RCC 7860 (cell line): ENCODE measurements at places on chromosomes 2 and 18.

DNA sequence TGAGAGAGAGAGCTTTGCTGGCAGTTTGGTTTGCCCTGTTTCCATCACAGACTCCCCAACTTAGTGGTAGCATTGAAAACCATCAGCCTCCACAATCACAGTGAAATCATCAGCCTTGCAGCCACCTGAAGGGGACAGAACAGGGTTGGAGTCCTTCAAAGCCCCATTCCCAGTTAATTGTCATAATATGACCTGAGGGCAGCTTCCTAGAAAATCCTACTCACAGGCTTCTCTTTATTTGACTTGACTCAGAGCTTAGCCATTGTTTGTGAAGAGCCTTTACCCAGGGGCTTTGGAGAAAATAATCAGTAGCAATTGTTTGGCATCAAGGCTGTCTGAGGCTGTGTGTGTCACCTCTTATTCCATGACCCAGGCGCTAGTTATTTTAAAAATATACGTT lies 308.7 kb downstream of the CBLN2 start:
- DNase-seq, result no peak

GRCh38 chr2:70827388-70827787 lies 7.0 kb upstream of the CLEC4F start:
- no peak for DNase-seq

- DNase-seq, result no peak
Measured at GRCh38 chr2:161421686-161422085, 5.6 kb downstream of the TBR1 start.

DNA sequence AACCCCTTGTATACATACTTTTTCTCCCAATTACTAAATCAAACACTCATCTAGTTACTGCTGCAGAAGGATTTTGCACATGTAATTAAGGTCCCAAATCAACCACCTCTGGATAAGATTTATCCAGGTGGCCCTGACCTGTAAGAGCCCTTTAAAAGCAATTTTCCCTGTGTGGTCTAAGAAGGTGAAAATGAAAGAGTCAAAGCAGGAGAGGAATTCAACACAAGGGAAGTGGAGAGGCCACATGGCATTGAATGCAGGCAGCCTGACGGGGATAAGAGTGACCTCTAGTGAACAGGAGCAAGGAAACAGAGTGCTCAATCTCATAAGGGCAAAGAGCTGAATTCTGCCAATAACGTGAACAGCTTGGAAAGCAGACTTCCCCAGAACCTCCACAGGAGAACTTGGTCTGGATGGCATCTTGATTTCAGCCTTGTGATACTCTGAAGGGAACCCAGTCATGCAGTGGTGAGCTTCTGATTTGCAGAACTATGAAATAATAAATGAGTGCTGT lies 27.2 kb downstream of the PPP3R1 start:
- DNase-seq, result peak; percentile 46

DNA sequence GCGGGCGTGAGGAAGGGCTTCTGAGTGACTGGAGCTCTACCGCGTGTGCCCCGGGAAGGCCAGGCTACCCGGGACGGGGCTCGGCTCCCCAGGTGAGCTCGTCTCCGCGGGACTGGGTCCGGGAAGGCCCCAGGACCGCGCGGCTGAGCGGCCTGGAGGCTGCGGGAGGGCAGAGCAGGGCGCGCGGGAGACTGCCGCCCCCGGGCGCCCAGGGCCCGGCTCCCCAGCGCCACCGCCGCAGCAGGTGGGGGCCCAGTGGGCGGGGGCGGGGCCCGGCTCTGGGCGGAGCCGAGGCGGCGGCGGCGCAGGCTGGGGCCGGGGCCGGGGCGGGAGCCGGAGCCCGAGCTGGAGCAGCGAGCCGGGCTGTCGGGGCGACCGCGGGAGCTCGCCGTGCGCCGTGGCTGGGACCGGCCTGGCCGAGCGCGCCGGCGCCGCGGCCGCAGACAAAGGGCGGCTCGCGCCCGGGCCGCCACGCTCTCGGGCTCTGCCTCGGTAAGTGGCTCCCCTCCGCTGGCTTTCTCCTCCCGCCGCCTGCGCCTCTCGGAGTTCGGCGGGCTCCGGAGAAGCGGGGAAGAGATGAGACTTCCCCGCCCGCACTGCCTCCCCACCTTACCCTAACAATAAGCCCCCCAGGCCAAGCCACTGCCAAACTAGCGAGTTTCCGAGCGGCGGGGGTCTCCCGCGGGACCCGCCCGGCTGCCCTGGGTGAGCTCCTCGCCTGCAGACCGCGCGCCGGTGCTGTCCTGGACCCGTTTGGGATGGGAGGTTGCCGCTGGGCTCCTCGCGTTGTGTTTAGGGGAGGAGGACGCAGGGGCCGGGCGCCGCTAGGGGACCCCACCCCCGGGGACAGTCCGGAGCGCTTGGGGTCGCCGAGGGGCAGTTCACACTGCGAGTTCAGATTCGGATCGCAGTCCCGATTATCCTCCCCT lies at the start of gene MAPK4:
TSS of gene MAPK4 (plus strand) at position 336 of the 929 bp plus-strand sequence. CDS start 103,872 bp downstream, outside the sequence.
- no peak for DNase-seq

GRCh38 chr18:61896757-61897156 lies 4.0 kb upstream of the RNF152 start:
- no peak for DNase-seq

- peak; percentile 96 for DNase-seq
Measured at GRCh38 chr2:200454927-200455801, 54.7 kb downstream of the KCTD18 start.

GRCh38 chr2:28381225-28382180 lies 11.2 kb upstream of the FOSL2 start:
- DNase-seq, result no peak

GRCh38 chr2:192216336-192216735 lies 21.6 kb upstream of the TMEFF2 start:
- DNase-seq, result no peak

DNA sequence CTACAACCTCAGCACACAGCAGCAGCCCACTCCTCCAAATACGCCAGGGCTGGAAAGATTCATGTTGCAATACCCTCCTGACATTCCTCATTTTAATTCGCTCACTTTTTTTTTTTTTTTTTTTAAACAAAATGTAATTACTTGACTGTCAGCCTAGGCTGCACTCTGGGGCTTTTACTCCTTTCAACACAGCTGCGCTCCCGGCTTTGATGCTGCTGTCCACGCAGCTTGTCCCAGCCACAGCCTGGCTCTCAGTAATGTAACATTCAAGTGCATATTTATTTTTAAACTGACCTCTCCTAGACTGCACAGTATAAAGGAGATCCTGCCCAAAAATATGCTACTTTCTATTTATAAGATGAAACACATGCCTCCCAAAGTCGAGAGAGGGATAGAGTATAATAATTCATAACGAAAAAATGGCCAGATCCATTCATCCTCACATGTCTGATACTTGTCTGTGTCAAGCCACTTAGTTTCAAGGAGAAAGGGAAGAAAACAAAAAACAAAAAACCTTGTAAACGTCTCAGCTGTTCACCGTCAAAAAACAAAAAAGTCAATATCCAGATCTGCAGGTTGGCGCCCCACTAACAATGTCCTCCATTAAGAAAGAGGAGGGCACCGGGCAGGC lies 949 bp downstream of the CDC42EP3 start:
- DNase-seq, result no peak

DNA sequence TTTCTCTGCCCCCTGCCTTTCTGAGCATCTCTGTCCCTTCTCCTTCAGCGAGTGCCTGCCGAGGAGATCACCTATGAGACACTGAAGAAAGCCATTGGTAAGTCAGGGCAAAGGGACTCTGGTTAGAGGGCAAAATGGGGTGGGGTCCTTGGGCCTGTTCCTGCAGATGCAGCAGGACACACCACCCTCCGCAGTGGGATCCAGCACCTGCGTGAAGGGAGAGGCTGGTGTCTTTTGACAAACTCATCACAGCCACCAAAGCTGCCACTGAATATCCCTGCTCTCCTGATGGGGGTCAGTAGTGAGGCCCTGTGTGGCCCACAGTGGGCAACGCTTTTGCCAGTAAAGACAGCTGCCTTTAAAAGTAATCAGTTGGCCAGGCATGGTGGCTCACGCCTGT lies 18.7 kb downstream of the POMC start:
- DNase-seq, result no peak

DNA sequence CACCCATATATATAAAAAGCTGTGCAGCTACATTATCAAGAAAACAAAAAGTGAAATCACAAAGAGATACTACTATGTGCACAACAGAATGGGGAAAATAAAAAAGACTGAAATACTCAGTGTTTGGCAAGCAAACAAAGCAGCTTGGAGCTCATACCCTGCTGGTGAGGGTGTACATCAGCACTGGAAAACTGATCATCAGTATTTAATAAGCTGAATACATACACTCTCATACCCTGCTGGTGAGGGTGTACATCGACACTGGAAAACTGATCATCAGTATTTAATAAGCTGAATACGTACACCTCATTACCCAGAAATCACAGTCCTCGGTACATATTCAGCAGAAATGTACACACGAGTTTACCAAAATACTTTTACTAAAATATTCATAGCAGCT lies 220.8 kb downstream of the SPP2 start:
- no peak for DNase-seq

- DNase-seq, result peak; percentile 60
Measured at GRCh38 chr2:68943581-68944568, 8.8 kb downstream of the GKN2 start.

DNA sequence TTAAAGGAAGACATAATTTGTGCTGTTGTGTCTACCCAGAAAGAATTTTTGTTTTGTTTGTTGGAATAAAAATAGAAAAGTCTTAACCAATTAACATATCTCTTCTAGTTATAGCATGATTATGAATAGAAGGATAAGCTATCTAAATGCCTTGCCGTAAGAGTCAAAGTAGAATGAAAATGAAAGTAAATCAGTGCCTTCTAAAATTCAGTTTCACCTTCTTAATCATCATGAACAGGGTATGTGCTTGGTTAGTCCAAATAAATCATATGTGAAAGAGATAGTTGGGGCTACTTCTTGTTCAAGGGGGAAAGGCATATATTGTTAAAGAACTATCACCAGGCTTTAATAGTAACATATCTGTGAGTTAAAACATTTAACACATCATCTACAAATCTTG lies 91.5 kb downstream of the GULP1 start:
- no peak for DNase-seq

- no peak for DNase-seq
Measured at GRCh38 chr2:160869411-160869810, 290.8 kb upstream of the TANK start.

- peak; percentile 44 for DNase-seq
Measured at GRCh38 chr2:118667964-118668363, 179.5 kb downstream of the EN1 start.
